ENCODE measurements at places on chromosomes 4 and X.

DNA sequence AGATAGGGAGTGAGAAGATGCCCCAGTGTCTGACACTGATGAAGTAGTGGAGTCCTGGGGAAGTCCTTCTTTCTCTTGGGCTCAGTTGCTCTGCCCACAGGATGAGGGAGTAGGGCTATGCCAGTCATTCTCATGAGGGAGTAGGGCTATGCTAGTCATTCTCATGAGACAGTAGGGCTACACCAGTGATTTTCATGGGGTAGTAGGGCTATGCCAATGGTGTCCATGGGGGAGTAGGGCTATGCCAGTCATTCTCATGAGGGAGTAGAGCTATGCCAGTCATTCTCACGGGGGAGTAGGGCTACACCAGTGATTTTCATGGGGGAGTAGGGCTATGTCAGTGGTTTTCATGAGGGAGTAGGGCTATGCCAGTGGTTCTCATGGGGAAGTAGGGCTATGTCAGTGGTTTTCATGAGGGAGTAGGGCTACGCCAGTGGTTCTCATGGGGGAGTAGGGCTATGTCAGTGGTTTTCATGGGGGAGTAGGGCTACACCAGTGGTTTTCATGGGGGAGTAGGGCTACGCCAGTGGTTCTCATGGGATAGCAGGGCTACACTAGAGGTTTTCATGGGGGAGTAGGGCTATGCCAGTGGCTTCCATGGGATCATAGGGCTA lies 43.3 kb upstream of the SOD3 start:
- DNase-seq = no peak

GRCh38 chrX:148593987-148594386 lies 93.6 kb downstream of the AFF2 start:
- no peak for DNase-seq

GRCh38 chrX:104310657-104311254 lies 56.0 kb upstream of the ESX1 start:
- DNase-seq = no peak

DNA sequence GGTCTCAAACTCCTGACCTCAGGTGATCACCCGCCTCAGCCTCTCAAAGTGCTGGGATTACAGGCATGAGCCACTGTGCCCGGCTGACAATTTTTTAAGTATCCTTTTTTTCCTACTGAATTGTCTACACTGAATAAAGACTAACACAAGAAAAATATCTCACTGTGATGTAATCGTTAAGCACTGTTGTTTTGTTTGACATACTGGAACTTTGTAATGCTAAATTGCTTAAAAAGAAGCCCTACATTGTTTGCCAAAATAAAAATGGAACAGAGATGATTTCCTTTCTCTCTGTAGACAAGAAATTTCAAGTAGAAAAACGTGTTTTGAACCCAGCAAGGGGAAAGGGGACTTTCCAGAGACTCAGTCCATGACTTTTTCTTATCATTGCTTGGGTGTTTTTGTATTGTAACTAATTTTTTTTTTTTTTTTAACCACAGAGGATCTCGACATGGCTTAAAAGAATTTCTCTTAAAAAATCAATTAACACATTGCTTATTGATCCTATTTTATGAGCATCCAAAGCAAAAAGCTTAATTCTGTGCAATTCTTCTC lies 74.9 kb downstream of the TMEM156 start:
- no peak for DNase-seq

DNA sequence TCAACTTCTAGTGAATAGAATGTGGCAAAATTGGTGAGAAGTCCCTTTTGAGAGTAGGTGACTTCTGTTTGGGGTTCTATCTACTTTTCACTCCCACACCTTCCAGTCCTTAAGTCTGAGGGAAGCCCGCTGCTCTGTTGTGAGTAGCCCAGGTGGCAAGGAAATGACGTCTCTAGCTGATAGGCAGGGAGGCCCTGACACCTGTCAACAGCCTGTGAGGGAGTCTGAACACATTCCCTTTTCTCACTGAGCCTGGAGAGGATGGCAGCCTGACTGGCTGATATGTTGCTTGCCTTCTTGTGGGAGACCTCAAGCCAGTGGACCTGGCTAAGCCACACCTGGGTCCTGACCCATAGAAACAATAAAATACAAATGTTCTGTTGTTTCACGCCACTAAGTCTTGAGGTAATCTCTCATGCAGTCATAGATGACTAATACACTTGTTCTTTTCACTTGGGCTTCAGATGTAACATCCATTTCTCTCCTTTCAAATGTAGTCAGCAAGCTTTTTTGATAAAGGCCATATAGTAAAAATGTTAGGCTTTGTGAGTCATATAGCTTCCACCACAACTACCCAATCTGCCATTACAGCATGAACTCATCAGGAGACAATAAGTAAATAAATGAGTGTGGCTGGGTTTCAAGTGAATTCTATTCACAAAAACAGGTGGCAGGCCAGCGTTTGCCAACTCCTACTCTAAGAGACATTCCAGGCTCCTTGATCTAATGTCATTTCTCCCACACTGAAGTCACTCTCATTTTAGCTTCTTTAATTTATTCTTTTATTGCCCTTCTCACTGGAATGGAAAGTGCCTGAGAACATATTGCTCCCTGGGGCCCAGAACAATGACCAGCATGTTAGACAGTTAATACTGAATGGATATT lies 265.1 kb upstream of the MAD2L1 start:
- DNase-seq = no peak

- no peak for DNase-seq
Observed at GRCh38 chr4:144739511-144740033, 93.6 kb downstream of the HHIP start.
